ENCODE measurements at places on chromosomes 12 and 14.

- DNase-seq = no peak
Observed at GRCh38 chr12:22527999-22528398, 16.3 kb downstream of the C2CD5 start.

GRCh38 chr12:58252914-58253313 is 311.5 kb downstream of the ATP23 start:
- DNase-seq = no peak

- no peak for DNase-seq
Observed at GRCh38 chr12:59651229-59651920, 55.5 kb downstream of the SLC16A7 start.

DNA sequence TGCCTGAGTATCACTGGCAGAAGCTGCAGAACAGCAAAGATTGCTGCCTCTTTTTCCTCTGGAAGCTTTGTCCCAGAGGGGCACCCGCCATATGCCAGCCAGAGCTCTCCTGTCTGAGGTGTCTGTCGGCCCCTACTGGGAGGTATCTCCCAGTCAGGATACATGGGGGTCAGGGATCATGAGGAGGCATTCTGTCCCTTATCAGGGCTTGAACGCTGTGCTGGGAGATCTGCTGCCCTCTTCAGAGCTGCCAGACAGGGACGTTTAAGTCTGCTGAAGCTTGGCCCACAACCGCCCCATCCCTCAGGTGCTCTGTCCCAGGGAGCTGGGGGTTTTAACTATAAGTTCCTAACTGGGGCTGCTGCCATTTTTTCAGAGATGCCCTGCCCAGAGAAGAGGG is 20.3 kb downstream of the CLEC2B start:
- no peak for DNase-seq

DNA sequence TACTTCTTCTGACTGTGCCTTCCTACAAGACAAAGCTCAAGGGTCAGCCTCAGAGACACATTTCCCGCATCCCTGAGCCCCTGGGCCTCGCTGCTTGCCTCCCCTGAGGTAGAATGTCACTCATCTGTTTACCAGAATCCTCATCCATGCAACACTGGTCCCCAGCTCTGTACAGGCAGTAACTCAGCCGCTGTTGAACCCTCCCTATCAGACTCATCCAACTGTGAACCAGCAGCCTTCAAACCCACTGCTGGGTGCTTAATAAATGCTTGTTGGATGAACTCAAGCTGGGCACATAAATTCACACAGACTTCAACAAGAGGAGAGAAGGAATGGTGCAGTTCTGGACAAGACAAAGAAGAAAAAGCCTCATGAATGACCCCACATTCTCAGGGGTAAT is 6.1 kb downstream of the NT5DC3 start:
- DNase-seq = no peak

DNA sequence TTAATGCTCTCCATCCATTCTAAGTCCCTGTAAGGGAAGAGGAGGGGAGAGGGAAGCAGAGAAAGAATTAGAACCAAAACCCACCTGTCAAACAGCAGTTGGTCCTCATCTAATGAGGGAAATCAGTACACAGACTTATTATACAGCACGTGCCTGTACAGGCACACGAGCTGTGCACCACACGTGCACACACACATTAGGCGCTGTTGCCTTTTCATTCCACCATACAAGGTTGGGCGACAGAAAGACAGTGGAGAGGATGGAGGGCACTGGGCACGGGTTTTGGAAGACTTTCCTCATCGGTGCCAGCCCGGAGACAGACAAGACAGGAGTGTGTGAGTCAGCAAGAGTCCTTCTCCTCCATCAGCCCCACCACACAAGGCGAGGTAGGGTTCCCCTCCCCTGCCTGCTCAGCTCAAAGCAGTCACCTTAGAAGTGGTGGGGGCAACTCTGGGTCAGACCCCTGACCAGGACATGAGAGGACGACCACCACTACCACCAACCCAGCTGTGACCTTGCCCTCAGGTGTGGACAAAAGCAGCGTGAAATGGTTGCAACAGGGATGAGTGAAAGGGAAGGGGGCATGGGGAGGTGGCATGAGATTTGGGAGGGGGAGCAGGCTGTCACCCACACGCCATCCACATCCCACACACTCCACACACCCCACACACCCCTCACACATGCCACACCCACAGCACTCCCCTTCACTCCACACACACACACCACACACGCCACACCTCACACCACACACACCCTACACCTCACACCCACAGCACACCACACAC is 80.7 kb downstream of the ACTN1 start:
- DNase-seq = no peak

DNA sequence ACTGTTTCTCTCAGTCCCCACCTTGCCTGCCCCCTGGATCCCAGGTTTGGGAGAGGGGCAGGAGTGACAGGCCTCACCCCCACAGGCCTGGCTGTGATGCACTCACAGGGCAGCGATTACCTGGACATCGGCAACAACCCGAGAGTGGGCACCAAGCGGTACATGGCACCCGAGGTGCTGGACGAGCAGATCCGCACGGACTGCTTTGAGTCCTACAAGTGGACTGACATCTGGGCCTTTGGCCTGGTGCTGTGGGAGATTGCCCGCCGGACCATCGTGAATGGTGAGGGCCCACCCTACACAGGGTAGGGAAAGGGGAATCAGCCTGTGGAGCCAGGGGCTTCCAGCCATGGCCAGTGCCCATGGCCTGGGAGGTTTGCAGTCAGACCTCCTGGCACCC is 8.6 kb downstream of the ACVRL1 start:
- no peak for DNase-seq

DNA sequence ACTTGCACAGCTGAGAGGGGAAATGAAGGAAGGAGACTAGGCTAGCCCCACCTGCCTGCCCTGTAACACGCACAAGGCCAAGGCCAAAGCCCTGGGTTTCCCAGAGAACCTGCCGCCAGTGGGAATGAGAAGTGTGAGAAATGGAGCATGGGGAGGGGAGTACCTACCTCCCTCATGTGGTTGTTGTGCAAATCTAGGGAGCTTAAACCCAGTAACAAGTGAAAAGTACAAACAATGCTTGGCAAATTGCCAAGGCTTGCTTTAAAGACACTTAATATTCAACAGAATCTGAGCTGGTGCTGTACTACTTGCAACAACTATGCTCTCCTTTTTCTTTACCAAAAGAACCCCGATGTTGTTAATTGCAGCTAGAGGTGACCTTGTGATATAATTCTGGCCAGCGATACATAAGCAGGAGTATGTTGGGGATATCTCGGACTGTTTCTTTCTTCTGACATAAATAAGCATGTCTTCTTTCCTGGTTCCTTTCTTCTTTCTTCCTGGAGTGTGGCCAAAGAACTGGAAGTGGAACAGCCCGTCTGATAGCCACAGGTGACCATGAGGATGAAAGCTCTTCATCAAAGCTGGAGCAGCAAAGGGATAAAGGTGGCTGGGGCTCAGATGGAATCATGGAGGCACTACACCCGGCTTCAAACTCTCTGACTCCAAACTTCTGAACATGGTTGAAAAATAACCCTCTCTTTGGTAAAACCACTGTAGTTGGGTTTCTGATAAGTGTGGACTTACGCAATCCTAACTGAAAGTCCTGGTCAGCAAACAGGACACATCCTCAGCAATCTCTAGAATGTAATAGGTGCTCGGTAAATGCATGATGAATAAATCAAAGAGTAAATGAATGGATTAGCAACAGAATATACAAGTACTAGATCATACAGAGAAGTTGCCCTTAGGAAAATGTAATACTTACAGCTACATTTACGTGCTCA is 207.9 kb downstream of the NUAK1 start:
- no peak for DNase-seq

DNA sequence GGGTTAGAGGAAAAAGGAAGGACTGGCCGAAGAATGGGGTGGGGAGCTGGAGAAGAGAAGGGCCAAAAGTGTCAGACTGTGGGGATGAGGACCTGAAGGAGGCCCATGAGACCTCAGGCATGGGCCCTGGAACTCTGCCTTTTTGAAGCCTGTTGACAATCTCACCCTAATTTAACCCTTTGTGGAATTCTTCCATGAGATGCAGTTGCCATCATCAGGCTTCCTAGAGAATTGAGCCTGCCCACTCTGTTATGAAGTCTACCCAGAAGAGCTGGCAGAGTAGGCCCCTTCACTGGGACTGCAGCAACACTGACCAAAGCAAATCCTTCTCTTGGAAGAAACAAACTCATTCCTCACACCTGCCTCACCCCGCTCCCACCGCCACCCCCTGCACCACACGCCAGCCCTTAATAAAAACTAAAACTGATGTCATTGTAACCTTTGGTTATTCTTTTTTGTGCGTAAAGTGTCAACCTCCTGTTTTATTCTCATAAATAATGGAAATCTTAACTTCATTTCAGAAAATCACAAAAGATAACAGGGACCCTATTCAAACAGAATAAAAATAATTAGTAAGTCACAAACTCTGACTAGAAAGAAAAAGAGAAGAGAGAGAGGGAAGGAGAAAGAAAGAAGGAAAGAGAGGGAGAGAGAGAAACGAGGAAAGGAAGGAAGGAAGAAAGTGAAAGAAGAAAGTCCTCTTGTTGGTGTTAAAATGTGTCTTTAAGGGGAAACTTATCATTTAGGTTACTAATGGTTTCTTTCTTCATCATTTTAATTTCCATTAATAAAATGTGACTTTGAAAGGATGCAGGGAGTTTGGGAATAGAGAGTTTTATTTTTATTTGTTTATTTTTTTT is 61.3 kb downstream of the CRADD start:
- no peak for DNase-seq

DNA sequence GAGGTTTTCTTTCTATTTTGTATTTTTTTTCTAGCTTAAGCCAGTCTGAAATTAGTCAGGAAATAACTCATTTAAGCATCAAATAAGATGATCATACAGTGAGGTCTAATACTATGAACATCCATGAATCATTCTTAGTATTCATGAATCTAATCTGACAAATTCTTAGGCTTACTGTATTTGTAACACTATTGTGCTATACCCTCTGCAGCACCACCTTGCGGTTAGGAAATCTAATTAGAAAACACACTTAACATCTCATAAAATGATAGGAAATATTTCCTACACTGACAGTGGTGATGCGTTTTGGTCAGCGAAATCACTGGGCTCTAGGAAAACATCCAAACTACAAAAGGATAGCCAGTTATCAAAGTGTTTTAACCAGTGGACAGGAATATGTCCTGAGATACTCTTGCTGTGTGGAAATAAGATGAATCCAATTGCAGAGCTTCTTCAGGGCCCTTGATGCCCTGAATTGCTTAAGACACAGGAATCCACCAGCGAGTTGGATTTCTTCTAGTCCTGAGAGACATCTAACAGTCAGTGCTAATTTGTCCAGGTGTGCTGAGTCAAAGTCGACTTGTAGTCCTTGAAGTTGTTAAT is 109.3 kb upstream of the MYF6 start:
- no peak for DNase-seq

DNA sequence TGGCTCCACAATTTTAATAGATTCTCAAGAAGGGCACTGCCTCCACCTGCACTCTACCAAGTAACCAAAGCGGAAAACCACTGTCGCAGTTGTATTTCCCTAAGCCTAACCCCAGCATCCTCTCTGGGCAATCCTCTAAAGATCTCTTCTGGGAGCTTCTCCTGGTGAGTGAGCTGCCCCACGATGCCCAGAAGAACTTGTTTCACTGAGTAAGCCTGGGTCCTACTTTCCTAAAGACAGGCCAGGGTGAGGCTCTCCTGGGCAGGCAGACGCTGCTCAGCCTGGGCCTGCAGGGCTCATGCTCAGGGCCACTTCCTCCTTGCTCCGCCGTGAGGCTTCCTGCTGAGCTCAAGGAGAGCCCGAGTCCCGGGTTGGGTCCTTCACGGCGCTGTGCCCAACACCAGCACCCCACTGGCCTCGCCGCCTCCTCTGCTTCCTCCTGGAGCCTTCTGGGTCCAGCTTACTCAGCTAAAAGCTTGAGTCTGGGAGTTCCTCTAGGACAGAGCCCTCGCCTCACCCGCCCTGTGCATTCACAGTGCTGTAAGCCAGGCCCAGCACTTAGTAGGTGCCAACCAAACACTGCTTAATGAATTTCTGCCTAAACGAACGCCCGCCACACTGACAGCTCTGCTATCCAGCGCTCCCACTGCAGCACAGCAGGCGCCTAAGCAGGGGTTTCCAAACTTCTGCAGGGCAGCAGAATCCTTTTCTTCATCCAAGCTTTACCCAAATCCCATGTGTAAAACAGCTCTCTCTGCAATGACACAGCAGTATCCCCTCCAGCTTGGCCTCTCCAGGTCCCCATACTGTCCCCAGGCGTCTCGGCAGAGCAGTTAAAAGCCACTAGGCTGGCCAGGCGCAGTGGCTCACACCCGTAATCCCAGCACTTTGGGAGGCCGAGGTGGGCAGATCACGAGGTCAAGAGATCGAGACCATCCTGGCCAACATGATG is 5.7 kb downstream of the RAB35 start:
- no peak for DNase-seq

DNA sequence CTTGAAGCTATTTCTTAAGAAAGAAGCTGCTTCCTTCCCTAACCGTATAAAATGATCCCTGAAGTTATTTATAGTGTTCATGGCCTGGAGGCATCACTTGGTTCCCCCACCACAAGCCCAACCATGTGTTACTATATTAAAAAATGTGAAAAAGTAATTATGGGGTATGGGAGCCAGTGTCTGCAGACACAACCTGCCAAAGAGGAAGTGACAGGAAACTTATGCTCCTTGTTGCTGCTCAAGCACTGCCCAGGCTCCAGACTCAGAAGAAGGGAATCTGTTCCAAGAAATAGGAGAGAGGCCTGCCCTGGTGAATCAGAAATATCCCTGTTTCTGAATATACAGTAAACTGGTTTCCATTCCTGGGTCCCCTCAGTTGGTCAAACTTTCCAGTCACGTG is 217.2 kb upstream of the BMP4 start:
- no peak for DNase-seq

GRCh38 chr12:50060120-50060468 is 2.7 kb downstream of the ASIC1 start:
- no peak for DNase-seq

DNA sequence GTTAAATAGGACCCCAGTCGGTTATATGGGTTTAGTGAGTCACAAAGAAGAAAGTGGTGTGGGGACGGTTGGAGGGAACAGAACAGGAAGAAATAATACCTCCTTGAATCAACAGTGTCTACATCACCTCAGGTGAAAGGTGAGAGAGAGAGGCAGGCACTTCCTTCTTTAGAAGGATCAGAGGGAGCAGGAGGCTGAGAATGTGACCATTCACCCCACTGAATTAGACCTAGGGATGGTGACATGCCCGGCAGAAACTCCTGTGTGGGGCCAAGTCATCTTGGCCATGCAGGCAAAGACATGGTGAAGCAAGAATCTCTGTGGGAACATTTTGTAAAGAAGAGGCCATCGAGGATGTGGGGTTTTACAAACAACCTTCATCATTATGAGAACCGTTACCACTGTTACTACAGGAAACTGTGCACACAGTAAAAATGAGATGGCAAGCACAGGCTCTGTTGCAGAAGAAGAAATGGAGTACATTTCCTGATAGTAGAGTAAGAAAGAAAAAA is 1196.9 kb downstream of the VRK1 start:
- DNase-seq = peak; percentile 90

DNA sequence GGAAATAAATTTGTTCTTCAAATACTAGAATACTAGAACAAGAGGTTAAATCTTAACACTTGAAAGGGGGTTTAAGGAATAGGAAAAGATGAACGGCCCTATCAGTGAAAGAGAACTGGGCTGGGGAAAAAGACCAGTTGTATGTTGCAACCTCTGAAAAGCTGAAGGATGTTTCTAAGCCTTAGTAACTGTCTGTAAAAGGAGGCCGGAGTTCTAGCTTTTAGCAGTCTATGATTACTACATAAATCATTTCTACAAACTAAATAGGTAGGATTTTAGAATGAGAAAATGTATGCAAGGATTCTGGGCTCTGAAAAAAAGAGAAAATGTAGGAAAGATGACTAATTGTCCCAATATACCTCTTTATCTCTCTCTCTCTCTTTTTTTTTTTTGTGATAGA is 4.9 kb downstream of the CERS5 start:
- DNase-seq = no peak

- no peak for DNase-seq
Observed at GRCh38 chr12:43238281-43238680, 313.7 kb downstream of the ADAMTS20 start.
